ENCODE measurements at places on chromosomes 11 and 22.

DNA sequence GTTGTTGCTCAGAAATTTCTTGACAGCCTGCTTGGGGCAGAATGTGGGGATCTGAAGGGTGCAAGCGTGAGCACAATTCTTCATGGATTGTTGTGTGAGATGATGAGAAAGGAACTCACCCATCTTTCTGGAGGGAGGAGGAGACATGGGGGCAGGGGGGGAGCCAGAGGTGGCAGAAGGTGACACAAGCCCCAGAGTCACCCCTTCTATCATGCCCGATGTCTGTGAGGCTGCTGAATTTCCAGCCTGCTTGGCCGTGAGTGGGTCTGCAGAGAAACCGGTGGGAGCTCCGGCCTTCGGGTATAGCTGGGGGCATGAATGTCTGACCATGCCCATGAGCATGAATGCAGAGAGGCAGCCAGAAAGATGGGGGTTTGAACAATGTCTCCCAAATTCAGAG, 870.7 kb downstream of the TBC1D22A start:
- no peak for DNase-seq

- no peak for DNase-seq
Measured at GRCh38 chr11:110890995-110891394, 178.8 kb upstream of the ARHGAP20 start.

DNA sequence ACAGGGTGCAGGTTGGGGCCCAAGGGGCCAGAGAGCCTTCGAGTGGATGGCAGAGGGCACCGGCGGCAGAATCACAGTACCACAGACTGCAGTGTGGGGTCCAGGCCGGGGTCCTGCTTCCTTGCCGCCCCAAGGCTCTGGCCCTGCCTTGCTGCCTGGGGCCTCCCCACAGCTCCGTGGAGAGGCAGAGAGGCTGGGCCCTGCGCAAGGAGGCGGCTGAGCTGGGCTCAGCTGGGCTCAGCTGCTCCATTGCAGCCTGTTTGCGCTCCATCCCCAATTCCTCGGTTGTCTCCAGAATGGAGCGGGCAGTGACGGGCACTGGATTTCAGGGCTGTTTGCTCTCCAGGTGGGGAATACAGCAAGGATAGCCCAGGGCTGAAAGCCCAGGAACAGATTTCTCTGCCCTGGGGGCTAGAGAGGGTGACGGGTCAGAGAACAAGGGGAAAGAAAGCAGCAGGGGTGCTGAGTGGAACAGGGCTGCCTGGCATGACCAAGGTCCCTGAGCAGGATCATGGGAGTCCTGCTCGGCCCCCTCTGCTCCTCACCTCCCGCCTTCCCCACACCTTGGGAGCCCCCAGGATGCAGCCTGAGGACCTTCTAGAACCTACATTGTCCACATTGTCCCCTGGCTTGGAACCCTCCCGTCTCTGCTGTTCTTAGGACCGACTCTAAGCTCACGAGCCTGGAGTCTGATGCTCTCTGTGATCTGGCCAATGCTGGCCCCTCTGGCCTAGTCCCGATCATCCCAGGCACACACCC, 18.9 kb downstream of the MRGPRG start:
- no peak for DNase-seq

DNA sequence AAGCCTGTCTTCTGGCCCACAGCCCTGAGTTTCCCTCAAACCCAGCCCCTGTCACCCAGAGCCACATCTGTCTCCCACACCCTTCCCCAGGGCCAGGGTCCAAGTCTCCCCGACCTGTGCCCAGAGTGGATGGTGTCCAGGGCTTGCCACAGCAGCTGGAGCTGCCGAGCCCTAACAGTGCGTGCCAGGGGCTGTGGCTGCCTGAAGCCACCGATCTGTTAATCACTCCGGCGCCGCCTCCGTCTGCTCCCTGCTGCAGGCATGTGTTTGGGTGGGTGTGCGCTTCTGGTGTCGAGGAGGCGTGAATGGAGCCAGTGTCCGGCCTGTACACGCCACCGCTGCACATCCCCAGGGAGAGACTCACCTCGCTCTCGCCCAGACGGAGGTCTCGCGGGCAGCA, 26.1 kb downstream of the SHISAL1 start:
- DNase-seq: no peak

DNA sequence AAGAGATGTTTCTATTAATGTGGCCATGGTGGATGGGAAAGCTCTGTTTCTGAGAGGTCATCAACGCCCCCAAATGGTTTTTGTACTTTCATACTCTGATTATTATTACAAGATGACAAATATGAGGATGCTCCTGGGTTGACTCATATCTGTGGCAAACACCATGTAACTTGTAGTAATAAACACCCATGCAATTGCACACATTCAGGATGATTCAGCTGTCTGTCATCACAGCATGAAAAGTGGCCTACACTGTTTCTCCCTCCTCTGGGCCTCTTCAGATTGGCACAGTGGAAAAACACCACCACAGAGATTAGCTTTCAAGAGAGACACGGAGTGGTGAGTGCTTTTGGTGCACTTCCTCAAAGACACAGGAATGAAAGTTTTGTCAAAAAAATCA, 85.4 kb downstream of the MTNR1B start:
- no peak for DNase-seq

GRCh38 chr11:2677127-2677526, 22.7 kb downstream of the KCNQ1OT1 start:
- no peak for DNase-seq

DNA sequence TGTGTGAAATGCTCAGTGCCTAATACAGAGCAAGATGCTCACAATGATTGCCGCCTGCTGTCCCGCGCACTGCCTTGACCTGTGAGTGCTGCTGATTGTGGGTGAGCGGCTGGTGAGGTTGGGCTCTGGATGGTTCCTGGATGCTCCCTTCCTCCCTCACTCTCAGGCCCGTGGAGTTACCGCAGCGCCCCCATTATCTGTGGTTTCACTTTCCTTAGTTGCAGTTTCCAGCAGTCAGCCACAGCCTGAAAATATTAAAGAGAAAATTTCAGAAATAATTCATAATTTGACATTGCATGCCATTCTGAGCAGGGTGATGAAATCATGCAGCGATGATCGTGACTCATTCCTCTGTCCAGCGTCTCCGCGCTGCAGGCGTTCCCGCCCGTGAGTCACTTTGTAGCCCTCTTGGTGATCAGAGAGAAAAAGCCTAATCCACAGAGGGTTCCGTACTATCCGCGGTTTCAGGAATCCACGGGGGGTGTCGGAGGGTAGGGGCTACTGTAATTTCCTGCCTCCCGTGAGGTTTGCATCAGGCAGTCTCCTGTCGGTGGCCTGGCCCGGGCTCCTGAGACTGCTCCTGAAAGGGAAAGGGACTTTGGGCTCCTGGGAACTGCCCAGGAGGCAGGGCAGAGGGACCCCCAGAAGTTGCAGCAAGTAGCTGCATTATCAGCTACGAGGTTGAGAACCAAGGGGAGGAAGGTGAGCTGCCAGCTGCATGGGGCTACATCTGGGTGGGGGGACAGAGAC, 10.6 kb downstream of the RPL3 start:
- DNase-seq: no peak

- no peak for DNase-seq
Measured at GRCh38 chr11:119739021-119739703, 10.2 kb upstream of the NECTIN1 start.

- no peak for DNase-seq
Measured at GRCh38 chr22:19569276-19569640, 45.0 kb upstream of the CLDN5 start.

DNA sequence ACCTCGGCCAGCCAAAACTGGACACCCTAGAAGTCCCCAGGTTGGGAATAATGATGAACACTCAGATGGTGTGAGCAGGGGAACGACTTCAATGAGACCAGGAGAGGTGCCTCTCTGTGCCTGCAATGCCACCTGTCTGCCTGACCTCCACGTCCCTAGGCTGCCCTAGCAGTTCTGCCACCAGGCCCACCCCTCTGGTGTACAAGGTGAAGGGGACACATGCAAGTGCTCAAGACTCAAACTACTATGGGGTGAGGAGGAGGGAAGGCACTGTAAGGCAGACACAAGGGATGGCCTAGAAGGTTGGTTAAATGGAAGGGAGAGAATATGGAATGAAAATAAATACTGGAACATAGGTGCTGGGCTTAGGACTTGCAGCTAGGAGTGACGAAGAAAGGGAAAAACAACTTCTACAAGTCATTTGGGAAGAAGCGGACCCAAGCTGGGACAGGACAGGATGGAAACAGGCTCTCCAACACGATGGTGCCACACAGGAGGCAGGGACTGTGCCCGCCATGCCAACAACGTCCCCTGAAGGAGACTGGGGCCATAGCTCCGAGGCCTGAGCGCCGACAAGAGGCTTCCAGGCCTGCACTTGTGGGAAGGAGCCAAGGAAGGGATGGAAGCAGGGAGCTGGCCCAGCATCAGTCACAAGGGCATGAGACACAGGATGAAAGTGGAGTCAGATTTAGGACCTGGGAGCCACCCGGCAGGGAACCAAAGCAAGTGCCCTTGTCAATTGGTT, 18.5 kb downstream of the SERPIND1 start:
- no peak for DNase-seq

DNA sequence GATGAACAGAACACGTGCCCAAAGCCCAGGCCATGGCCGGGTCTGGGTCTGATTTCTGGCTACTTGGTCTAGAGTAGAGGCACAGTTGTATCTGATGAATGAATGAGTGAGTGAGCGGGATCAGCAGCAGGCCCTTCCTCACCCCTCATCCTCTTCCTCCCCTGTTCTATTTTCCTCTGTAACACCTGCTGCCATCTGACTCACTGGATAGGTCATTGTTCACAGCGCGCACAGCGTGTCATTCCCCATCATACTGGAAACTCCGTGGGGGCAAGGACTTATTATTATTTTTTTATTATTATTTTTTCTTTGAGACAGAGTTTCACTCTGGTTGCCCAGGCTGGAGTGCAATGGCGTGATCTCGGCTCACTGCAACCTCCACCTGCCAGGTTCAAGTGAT, 13.9 kb downstream of the NCF4 start:
- no peak for DNase-seq

- no peak for DNase-seq
Measured at GRCh38 chr11:59179121-59179520, 7.2 kb downstream of the DTX4 start.
